Activated T-helper 2 cell treated with anti-CD3 and anti-CD28 coated beads, Interferon-gamma antibody, Interleukin-2, Interleukin-4, amounts not matched to agents 10 μg/mL and 5 μg/mL and 100 μg/mL, durations not matched to agents 14 hours and 24 hours and 36 hours (primary cell): ENCODE measurements at places on chromosomes 5 and 9. TPM values are rescaled to one million over a fixed set of nuclear protein-coding genes. Genes with fewer than 3 reads are reported as not detected.
A peak's percentile ranks its signal among the peaks of the same experiment; 100 is the strongest.

GRCh38 chr9:784202-784601 lies 57.3 kb upstream of the DMRT1 start:
- no peak for DNase-seq

GRCh38 chr9:70101265-70101664 lies 57.6 kb downstream of the MAMDC2 start:
- DNase-seq: no peak

GRCh38 chr9:10050016-10050415 lies 562.8 kb downstream of the PTPRD start:
- DNase-seq: no peak

- DNase-seq: no peak
These were observed 183.6 kb downstream of the PTTG1 start for GRCh38 chr5:160605266-160605665.

DNA sequence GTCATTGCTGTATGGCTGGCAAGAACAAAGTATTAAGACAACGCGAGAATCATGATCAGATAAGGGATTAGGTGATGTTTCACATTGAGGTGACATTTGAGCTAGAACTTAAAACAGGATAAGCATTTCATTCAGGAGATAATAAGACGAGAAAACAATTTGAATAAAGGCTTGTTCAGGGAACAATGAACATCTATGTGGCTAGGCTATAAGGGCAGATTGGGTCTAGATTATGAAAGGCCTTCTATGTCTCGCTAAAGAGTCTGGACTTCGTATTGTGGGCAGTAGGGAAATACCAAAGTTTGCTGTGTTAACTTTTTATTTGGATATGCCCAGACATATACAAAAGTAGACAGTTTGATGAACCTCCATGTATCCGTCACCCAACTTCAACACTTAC lies 6.9 kb downstream of the MRPL22 start:
- no peak for DNase-seq

- DNase-seq: no peak
These were observed 24.2 kb downstream of the FAM78A start for GRCh38 chr9:131252120-131252519.

DNA sequence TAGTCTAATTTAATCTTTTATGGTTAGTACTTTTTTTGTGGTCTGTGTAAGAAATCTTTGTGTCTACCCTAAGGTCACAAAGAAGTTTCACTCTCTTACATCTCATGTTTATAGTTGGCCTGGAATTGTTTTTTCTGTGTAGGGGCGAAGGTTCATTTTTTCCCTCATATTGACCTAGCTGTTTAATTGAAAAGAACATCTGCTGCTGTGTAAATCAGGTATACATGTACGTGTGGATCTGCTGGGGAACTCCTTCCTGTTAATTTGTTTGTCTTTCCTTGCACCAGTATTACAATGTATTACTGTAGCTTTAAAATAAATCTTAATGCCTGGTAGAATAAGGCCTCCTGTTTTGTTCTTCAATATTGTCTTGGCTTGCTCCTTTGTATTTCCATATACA lies 37.8 kb downstream of the EXOSC2 start:
- no peak for DNase-seq

GRCh38 chr5:146078566-146078965 lies 26.8 kb downstream of the PLAC8L1 start:
- no peak for DNase-seq

GRCh38 chr9:112872019-112872418 lies 18.7 kb downstream of the SLC46A2 start:
- no peak for DNase-seq

DNA sequence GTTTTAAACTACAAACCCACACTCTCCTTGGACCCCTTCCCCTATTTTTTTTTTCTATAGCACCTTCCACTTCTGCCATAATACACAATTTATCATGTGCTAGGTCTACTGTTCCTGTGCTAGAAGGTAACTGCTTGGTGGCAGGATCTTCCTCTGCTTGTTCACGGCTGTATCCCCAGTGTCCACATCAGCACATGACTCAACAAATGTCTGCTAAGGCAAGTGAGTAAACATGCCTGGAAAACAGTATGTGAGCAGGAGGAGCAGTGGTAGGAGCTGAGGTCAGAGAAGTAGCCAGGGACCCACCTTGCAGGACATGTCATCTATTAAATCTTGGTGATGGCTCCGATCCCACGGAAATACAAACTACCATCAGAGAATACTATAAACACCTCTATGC lies 79.4 kb downstream of the AUH start:
- no peak for DNase-seq

- DNase-seq: no peak
These were observed 21.3 kb downstream of the ABCA1 start for GRCh38 chr9:104906441-104907277.

DNA sequence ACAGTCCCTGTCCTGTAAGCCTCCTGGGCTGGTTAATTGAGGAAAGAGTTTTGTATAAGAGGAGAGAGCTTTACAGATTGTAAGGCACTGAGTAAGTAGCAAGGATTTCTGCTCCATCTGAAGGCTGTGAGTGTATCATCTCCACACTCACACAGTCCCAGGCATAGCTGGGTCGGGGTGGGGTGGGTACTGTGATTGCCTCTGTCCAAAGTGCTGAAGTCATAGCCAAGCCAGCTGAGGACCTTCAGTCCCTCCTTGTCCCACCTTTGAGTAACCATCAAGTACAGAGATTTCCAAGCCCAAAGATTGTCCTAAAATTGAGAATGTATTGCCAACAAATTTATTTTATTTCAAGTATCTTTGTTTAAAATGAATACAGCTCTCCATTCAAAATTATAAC lies 5.5 kb upstream of the DNAJB5 start:
- DNase-seq: no peak

GRCh38 chr5:94908889-94909480 lies 290.5 kb downstream of the SLF1 start:
- no peak for DNase-seq

DNA sequence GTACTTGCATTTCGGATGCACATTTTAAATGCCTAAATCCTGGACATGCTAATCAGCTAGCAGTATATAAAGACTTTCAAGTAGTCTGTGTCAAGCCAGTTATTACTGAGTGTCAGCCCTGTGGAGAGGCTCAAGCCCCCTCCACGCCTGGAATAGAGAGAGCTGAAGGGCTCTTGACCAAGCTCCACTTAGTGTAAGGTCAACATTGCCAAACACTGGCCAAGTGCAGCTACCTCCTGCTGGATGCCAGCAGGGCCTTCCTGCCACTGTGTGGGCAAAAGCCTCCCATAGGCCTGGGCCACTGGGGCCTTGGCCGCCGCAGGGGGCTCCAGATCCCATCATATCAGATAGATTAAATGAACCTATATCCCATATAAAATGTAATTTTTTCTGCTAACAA lies 239.4 kb upstream of the PANK3 start:
- no peak for DNase-seq

DNA sequence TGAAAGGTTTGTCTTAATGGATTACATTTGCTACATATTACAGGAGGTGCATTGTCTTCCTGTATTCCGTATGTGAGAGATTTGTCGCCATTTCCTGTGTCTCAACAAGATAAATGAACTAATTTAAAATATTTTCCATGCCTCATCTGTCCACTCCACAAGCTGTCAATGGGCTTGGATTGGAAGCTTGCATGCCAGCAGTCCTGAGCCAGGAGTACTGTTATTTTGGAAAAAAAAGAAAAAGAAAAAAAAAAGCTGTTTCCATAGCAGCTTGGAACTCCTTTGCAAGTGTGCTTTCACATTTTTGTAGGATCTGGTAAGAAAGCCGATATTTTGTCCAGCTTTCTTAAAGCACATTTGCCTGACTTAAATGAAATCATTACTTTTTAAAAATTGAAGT lies 330.8 kb downstream of the KDM4C start:
- no peak for DNase-seq

DNA sequence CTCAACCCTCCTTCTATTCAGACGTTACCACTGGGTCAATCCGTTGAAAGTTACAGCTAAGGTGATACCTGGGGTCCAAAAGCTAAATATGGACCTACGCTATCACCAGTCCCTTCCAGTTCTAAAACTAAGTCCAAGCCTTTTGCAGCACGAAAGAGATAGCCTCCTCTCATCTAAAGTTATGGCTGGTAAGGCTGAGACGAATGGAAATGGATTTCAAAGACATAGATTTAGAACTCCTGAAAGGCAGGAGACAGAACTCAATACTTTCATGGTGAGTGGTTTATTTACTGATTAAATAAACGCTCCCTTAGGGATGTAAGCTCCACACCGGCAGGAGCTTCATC lies 751 bp upstream of the RIC1 start:
- no peak for DNase-seq

DNA sequence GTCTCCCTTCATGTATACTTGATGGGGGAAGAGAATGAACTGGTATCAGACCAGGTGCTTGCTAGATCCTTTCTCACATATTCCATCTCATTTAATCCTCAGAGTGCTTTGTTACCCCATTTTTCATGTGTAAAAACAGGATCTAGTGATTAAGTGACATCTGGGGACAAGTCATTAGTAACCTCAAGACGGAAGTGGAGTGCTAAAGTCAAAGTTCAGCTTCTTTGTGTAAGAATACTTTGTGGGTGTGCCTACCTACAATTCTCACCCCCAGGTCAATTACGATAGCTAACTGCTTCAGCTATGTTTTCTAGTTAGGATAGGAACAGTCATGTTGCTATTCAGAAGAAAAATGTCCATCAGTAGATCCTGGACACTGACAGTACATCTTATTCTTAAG lies 3.1 kb upstream of the FAM120AOS start:
- DNase-seq: no peak

GRCh38 chr5:9712506-9712905 lies 82.4 kb upstream of the TAS2R1 start:
- DNase-seq: no peak

DNA sequence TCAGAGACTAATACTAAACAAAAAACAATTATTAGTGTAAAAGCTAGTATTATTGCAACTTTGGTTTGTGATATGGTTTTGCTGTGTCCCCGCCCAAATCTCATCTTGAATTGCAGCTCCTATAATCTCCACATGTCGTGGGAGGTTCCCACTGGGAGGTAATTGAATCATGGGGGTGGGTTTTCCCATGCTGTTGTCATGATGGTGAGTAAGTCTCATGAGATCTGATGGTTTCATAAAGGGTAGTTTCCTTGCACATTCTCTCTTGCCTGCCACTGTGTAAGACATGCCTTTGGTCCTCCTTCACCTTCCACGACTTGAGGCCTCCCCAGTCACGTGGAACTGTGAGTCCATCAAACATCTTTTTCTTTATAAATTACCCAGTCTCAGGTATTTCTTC lies 325.9 kb upstream of the DAB2 start:
- no peak for DNase-seq

- DNase-seq: peak; percentile 11
These were observed 668 bp downstream of the GLIS3 start for GRCh38 chr9:4299005-4299795.

GRCh38 chr5:173512637-173513435 lies 103.6 kb downstream of the BOD1 start:
- no peak for DNase-seq

DNA sequence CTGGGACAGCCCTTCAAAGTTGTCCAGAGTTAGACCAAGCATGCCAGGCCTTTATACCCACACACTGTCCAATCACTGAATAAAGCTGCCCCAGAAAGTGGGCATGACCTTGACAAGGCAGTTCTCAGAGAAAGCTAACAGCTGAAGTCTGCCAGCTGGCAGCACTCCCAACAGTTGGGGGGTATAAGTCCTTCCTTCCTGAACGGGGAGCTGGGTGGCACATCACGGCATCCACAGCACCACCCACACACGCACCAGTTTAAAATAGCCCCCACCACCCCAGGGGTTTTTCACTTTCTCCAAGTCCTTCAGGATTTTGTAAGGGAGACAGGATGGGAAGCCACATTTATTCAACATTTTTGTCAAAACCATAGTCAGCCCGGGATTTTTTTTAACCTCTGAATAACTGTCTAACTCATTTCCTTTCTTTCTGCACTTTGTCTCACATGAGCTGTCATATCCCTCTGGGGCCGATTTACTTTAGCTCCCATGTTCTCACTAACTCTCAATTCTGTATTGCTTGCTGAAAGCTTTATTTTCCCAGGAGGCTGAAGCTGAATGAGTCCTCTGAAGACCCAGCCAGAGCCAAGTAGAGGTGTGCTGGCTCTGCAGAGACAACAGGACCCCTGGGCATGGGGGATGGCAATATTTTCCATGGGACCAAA lies 15.4 kb downstream of the FAM81B start:
- DNase-seq: no peak

DNA sequence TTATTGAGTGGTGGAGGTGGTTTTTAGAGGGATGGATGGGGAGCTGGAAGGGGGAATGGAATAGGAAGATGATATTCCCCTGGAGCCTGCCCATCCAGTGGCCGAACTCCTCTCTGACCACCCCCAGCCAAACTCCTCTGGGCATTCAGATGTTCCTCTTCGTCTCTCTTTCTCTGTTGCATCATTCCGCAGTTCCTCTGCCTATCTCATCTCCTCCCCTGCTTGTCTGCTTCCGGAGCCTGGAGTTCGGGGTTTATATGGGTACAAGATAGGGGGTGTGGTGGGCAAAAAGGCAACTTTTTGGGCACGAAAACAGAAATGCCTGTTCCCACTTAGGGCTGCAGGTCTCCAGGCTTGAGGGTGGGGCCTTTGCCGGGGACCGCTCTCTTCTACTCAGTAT lies 12.2 kb upstream of the CDK5RAP2 start:
- no peak for DNase-seq

- no peak for DNase-seq
These were observed 820 bp upstream of the NFX1 start for GRCh38 chr9:33289496-33289895.

DNA sequence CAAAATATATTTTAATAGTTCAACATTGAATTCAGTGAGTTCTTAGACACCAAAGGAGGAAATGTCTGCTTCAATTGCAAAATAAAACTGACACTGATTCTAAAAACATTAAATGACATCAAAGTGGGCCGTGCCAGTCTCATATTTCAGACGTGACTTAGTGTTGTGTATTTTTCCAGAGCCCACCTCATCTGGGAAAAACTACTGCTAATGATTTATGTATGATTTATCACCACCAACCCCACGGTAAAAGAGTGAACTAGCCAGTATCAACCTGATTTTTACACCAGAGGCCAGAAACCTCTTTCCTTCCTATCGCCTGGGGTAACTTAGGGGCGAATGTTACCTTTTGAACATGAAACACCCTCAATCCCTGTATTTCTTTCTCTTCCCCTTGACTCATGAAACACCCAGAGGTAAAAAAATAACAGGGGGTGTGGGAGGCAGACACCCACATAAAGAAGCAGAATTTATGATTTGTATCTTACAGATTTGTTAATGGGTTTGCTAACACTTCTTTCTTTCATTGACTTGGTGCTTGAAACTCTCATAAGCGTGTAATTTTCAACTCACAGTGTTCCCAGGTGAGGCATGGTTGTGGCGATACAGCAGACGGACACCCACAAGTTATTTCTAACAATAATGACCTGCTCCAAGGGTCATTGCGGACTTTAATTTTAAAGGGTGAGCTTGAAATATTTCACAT lies 56.4 kb upstream of the FANCC start:
- no peak for DNase-seq

- DNase-seq: no peak
These were observed 359.5 kb downstream of the CETN3 start for GRCh38 chr5:90050103-90050502.

Gene PRR16
- total RNA-seq: not detected in 2 replicates

Gene ARL10
- 22.3 TPM in 2 replicates for total RNA-seq

Gene DNM1
- 0.90 and 2.4 TPM in 2 replicates for total RNA-seq

Gene RPL12
- 1,311 and 1,325 TPM in 2 replicates for total RNA-seq

Gene ENC1
- total RNA-seq: 0.87 and 1.2 TPM in 2 replicates

Gene IFNA2
- total RNA-seq: not detected in 2 replicates

Gene NOL8
- total RNA-seq: 73.2 and 75.5 TPM in 2 replicates

Gene LRRC19
- not detected in 2 replicates for total RNA-seq

Gene ENTREP1
- total RNA-seq: not detected in 2 replicates

Gene HMMR
- total RNA-seq: 39.3 and 40.3 TPM in 2 replicates

Gene TAF1L
- total RNA-seq: not detected in 2 replicates

Gene CDC20B
- total RNA-seq: 0.18 TPM in 1 of 2 replicates, not detected in the other

Gene CDX1
- total RNA-seq: not detected in 2 replicates

Gene IFNA21
- total RNA-seq: not detected in 2 replicates
